ENCODE measurements at places on chromosomes 12 and 14.

DNA sequence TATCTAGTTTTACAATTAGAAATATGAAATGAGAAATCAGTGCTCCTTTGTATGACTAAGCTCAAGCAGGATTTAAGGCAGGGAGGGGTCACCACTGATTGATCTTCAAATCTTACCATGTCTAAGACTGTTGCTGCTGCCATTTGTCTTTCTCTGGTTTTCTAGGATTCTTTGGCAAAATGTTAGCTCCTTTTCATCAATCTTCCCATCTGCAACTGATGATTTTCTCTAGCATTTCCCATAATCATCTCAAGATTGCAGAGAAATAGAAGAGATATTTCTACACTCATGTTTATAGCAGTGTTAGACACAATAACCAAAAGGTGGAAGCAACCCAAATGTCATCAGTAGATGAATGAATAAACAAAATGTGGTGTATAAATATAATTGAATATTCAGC is 175.0 kb downstream of the RAD51B start:
- DNase-seq, result no peak

DNA sequence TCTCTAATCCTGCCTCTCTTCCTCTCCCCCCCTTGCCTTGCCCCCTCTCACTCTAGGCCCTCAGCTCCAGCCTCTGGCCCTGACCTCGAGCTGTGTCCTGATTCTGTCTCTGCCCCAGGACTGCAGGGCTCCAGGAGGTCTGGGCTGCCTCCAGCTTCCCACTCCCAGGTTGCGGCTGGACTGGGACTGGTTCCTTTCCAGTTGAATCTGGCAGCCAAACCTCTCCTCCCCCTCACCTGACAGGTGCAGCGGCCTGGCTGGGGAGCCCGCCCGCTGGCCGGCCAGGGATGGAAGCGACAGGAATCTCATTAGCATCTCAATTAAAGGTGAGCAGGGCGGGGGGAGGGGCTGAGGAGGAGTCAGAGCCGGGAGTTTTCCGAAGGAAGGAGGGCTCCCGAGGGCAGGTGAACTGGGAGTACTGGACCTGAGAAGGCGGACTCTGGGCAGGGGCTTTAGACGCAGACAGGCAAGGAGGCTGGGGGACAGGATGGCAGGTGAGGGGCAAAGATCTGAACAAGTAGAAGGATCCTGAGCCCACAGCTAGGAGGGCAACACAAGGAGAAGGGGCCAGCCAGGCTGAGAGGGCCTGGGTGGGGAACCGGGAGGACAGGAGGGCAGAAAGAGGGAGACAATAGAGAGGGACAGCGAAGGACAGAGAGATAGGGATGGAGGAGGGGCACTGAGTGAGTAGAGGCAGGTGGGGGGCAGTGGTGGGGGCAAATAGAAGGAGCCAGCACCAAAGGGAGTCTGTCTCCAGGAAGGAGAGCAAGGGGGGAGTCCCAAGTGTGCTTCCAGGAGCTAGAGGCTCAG is at the start of gene SCNN1A:
Gene SCNN1A (minus strand): TSS at position 295 of the 810 bp plus-strand sequence. CDS start 780 bp downstream, outside the sequence.
- no peak for DNase-seq

- no peak for DNase-seq
Measured at GRCh38 chr12:52123487-52124186, 44.1 kb downstream of the SMIM41 start.

- no peak for DNase-seq
Measured at GRCh38 chr14:104138718-104139459, 502 bp downstream of the KIF26A start.

GRCh38 chr12:101923045-101923718 is 45.8 kb downstream of the DRAM1 start:
- no peak for DNase-seq

DNA sequence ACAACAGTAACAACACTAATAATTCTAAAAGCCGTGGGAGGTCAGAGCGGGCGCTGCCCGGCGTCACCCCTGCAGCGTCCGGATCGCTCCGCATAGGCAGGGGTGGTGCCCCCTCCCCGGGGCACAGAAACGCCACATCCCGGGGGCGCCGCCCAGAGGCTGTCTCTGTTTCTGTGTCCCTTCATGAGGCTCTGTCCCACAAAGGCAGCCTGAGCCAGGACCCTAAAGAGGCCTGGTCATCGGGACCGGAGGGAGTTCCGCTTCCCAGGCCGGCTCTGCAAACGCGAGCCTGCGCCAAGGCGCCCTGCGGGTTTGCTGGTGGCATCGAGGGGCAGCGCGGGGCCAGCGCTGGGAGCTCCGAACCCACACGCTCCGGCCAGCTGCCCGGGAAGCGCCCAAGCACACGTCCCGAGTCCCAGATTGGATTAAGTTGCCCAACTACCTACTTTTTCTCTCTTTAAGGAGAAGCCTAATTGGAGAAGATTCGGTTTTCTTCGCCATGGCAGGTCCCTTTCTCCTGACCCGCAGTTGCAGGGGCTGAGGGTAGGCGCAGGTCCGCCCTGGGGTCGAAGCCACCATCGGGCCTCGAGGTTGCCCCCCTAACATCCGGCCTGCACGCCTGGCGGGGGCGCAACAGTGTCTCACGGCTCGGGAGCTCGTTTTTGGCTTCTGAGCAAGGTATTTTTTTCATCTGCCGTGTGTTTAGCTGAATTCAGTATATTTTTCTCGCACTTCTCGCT is 421.7 kb downstream of the VRK1 start:
- DNase-seq, result peak; percentile 11

- DNase-seq, result no peak
Measured at GRCh38 chr12:16148938-16149337, 128.5 kb downstream of the SLC15A5 start.
